ENCODE measurements at places on chromosomes 7 and 10.

- no peak for DNase-seq
These were observed 194.0 kb upstream of the PLPP4 start for GRCh38 chr10:120262857-120263547.

DNA sequence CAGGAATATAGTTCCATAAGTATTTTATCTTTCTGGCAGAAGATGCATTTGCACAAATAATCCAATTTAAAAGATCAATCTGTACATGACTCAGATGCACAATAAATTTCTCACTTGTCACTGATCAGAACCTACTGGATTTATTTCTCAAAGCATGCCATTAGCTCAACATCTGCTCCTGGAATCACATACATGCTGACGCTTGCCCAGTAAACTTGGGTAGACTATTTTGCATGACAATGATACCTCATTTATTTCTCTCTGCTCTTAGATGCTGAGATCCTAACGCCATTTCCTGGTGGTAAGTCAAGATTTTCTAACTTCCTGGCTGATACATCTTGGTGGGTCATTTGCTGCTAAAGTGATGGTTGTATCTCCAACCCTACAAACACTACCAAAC is 33.8 kb upstream of the C10orf120 start:
- no peak for DNase-seq

GRCh38 chr7:140640727-140641523 is at the start of gene DENND2A:
Gene DENND2A, minus strand, starts transcription at chr7:140640813. Its CDS starts 38,416 bp downstream, at chr7:140602397.
- no peak for DNase-seq

- peak; percentile 38 for DNase-seq
These were observed 92.8 kb downstream of the MCU start for GRCh38 chr10:72784551-72785351.

- no peak for DNase-seq
These were observed 10.5 kb downstream of the CRCP start for GRCh38 chr7:66125052-66125694.
